ENCODE measurements at places on chromosomes 3 and 15.

DNA sequence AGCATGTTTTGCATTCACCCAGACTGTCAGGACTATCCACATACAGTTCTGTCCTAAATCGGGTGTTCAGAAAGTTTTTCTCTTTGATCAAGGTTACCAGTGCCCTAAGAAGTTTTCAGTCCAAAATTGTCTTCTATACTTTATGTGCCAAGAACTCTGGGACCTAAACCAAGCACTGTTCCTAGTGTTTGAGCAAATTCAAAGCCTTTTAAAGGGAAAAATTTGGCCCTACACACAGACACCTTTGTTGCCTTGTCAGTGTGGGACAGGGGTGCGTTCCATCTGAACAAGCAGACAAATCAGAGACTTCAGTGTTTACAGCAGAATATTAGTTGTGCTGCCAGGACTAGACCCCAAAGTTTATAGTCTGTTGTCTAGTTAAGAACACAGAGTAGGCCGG lies 50.6 kb downstream of the DGKG start:
- DNase-seq, result no peak

DNA sequence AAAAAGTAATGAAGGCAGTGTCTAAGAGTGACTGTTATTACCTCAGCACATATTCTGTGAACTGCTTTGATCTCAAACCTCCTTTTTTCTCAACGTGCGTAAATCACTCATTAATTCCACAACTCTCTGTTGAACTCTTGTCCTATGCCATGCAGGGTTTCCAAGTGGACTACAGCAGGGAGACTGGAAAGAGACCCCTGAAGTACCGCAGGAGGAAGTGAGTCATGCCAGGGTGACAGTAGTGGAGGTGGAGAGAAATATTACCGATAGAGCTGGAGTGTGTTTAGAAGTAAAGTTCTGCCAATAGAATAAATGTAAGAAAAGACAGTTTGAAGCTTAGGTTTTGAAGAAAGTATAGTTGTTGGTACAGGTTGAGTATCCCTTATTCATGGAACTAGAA lies 908.9 kb downstream of the ROBO1 start:
- DNase-seq, result no peak

- no peak for DNase-seq
These were observed 5.0 kb downstream of the ACOX2 start for GRCh38 chr3:58531956-58532355.

GRCh38 chr3:61997101-61997500 lies 376.2 kb downstream of the FEZF2 start:
- no peak for DNase-seq

GRCh38 chr3:12159227-12159601 lies 502 bp upstream of the TIMP4 start:
- no peak for DNase-seq

DNA sequence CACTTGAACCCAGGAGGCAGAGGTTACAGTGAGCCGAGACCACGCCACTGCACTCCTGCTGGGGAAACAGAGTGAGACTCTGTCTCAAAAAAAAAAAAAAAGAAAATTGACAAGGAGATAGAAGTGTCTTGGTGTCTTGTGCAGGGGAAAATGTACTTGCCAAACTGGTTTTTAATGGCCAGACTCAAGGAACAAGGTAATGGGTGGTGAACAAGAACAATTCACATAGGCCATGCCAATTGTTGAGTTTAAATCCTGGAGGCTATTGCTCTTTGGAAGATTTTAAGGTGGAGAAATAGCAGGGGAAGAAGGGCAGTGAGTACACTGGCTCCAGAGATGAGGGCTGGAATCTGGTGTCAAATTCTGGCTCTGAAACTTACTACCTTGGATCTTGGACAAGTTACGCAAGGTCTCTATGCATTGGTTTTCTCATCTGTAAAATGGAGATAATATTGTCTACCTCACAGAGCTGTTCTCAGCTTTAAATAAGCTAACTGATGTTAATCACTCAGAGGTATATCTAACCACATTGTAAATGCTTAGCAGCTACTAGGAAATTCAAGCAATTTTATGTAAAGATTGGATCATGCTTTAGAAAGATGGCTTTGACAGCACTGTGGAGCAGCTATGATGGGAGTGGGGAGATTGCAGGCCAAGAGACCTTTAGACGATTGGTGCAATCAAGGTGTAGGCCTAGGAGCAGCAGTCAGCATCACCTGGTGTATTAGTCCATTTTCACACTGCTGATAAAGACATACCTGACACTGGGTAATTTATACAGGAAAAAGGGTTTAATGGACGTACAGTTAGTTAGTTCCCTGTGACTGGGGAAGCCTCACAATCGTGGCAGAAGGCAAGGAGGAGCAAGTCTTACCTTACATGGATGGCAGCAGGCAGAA lies 78.3 kb downstream of the B3GALNT1 start:
- no peak for DNase-seq

- no peak for DNase-seq
These were observed 15.0 kb downstream of the KLF13 start for GRCh38 chr15:31341496-31342195.

DNA sequence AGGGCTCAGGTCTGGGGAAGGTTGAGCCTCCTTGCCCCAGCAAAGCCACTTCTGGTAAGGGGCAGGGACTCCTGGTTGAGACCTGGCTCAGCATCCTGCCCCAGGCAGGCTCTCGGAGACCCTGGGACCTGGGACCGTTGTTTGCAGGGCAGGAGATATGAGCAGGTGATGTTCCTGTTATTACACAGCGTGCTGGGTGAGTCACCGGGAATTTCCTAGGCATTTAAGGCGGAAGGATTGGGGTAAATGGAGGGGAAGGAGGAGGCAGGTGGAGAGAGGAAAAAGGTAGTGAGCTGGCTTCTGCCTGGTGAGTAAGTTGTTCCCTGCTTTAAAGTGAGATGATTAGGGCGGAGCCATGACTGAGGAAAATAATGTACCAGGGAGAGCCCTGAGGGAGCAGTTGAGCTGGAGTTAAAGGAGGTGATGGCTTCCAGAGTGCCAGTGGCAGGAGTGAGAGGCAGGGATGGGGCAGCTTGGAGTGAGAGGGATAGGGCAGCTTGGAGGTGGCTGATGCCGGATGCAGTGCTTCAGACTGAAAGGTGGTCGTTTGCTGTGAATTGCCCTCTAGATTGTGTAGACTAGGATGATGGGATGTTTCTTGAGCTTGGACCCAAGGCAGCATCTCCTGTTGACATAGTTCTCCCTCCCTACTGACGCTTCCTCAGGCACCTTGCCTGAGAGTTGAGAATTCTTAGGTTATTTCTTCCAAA lies 79.4 kb downstream of the AAGAB start:
- DNase-seq, result no peak

DNA sequence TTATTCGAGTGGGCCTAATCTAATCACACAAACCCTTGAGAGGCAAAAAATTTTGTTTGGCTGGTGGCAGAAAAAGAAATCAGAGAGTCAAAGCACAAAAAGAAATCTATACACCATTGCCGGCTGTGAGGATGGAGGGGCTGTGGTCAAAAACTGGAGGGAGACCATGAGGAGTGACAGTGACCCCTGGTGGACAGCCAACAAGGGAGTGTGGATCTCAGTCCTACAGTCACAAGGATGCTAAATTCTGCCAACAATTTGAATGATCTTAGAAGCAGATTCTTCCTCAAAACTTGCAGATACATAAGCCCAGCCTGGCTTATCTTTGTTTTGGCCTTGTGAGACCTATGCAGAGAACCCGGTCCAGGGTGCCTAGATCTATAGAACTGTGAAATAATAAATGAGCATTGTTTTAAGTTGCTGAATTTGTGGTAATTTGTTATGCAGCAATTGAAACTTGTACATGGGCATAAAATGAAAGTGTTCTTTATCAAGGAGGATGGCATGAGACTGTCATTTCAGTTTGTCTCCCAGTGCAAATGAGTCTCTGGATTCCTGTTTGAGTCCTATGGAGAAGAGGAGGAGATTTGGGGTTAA lies 103.0 kb upstream of the ARHGEF26 start:
- no peak for DNase-seq

DNA sequence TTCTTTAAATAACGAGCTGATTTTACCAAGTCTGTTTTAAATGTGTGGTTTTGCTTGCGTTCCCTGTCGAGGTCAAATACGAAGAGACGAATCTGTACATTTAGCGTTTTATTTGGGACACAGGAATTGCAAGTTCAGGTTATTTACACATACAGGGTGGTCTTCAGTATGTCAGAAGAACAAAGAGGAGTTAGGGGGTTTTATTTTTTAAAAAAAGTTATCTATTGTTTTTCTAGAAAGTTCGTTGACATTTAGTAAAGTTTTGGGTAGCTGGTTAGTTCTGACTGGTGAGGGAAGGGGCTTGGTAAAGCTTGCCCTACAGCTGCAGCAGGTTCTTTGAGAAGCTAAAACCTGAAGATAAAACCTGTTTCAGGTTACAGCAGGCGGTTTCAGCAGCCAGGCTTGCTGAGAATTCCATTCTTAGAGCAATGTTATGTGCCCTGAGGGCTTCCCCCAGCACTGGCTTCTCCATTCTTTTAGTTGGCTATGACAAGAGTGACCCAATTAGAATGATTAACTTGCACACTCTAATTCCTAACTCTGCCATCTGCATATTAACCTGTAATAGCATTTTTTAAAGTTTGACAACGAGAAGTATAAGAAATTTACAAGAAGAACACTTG lies 815 bp upstream of the ZNF280D start:
- DNase-seq, result no peak

DNA sequence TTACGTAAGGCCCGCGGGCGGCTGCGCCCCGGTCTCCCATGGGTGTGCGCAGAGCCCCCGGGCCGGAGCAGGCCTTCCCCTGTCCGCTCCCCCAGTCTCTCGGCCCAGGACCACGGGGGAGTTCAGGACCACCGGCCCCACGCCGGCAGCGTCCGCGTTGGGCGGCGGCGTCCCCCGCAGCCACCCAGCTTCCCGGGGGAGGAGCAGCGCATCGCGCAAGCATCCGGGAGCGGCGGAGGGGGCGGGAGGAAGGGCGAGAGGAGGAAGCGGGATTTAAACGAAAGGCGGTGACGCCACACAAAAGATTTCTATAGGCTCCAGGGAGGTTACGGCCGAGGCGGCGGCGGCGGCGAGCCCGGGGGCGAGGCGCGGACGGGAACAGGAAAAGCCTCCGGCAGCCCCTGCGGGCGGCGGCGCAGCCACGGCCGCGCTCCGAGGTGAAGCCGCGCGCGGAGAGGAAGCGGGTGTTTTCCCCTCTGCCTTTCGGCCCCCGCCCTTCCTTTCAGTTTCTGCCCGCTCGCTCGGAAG lies at the start of gene TLNRD1:
TLNRD1 (plus strand) TSS at position 300 of the 528 bp plus-strand sequence. CDS start 1,349 bp downstream, outside the sequence.
- peak; percentile 79 for DNase-seq

- DNase-seq, result no peak
These were observed 163.3 kb downstream of the OR4M2 start for GRCh38 chr15:22243440-22244130.

- DNase-seq, result no peak
These were observed 53.3 kb downstream of the BTD start for GRCh38 chr3:15654891-15655290.

GRCh38 chr15:75171408-75171807 lies 30.3 kb upstream of the C15orf39 start:
- DNase-seq, result no peak

GRCh38 chr15:80423215-80423614 lies 19.0 kb downstream of the ARNT2 start:
- no peak for DNase-seq

DNA sequence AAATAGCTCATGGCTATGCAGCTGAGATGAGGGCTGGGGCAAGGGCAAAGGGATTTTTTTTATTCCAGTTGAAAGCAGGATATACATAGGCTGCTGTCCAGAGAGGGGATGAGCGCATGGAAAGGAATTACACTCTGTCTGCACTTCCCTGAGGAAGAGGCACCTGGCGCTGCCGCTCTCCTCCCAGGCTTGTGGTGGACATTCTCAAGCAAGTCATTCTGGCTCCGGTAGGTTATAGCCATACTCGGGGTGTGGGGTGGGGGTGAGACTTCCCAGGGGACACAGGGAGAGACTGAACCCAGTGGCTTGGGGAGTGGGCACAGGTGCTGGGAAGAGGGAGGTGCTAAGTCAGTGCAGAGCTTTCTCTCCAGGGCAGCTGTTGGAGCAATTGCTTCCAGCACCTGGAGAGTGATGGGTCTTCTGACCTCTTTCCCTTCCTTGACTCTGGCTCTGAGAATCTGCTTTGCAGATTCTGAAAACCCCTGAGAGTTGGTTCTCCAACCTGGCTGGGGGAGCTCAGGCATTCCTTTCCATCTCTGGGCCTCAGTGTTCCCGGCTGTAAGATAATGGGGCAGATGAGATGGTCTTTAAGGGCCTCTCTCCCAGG lies 24.3 kb downstream of the CYP8B1 start:
- DNase-seq, result no peak

- DNase-seq, result no peak
These were observed 110.0 kb upstream of the SLC4A7 start for GRCh38 chr3:27594096-27594690.

DNA sequence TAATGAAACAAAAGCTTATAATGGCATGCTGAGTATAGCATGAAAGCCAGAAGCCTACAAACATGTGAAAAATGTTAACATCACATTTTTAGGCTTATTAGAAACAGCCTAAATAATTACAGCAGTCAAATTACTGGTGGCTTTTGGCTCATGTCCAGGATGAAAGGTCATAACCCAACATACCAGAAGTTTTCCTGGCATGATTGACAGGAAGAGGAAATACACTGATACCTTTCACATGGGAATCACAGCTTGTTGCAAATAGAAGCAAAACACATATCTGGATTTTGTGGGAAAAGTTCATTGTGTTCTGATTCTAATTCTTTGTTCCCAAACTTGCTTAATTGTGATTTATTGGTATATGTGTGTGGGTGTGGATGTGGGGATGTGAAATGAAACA lies 393.5 kb upstream of the ARRDC4 start:
- DNase-seq, result no peak

DNA sequence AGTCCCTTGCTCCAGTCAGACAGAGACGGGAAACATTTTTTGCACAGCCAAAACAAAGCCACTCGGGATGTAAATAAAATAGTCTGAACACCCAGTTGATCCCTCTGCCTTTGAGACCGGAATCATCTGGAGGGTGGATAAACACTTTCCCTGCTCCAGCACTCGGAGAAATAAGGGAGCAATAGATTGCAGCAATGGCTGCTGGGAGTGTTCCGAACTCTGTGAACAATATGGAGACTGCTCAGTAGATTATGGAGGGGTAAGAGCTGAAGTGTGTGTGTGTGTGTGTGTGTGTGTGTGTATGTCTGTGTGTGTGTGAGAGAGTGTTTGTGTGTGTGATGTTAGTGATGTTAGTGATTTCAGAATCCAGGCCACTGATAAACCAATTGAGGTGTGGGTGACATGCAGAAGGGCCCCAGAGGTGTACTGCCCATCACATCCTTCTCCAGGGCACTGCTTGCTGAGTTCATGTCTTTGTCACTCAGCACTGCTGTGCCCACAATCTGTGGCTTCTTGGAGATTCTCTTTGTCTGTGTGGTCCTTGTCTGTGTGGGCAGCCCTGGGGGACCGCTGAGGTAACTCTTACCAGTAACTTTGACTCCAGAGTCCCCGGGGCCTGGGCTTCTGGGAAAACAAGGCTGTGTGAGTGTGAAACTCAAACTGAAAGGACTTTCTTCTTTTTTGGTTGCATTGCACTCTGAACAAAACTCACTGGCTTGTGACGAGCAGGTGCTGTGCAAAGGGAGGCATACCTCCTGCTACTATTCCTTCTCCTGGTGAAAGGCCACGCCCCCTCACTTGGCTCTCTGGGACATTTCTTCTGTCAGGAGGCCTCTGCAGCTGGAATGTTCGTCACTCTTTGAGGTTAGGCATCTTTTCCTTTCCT lies 23.0 kb downstream of the CRYGS start:
- DNase-seq, result no peak
